KBM-7 (cell line): ENCODE measurements at places on chromosomes 12 and 14.
A peak's percentile ranks its signal among the peaks of the same experiment; 100 is the strongest.

GRCh38 chr12:4270831-4271716, 2.5 kb upstream of the CCND2 start:
- peak; percentile 52 for DNase-seq

GRCh38 chr12:51222461-51222860, 4.6 kb upstream of the POU6F1 start:
- DNase-seq: no peak

DNA sequence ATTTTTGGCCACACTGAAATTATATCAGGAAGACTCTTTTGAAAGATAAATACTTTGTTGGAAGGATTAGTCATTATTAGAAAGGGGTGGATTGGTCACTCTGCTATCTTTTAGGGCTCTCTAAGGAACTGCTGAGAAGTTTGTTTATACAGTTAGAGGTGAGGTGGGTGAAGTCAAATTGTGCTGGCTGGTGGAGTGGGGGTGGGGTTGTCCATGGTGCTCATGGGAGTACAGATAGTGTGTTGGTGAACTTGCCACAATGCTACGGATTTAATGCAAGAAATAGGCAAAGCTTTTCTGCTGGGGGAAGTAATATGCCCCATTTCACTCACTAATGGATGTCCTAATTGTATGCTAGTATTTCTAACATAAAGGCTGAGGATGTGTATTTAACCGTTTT, 35.8 kb downstream of the SUSD6 start:
- no peak for DNase-seq

DNA sequence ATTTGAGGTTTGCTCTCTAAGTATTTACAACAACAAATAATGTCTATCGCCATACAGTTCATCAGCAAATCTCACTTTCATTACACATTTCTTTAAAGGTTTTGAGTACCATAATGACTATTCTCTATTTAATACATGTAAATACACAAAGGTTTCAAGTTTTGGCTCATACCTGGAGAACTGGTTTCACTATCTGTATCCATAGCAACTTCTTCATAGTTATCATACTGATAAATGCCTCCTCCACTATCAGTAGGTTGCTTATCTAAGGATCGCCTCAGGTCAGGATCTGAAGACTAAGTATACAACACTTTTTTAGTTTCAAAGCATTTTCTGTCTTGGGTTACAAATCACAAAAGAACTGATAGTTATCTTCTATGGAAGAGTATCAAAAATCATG, 21.4 kb downstream of the ZFC3H1 start:
- no peak for DNase-seq
